Glomerular endothelial cell (primary cell): ENCODE measurements at places on chromosomes 13 and 19. TPM values are rescaled to one million over a fixed set of nuclear protein-coding genes. Genes with fewer than 3 reads are reported as not detected.

- DNase-seq, result no peak
Measured at GRCh38 chr19:14758816-14759215, 19.5 kb downstream of the ADGRE2 start.

- no peak for DNase-seq
Measured at GRCh38 chr13:89372193-89372592, 1701.0 kb downstream of the SLITRK5 start.

DNA sequence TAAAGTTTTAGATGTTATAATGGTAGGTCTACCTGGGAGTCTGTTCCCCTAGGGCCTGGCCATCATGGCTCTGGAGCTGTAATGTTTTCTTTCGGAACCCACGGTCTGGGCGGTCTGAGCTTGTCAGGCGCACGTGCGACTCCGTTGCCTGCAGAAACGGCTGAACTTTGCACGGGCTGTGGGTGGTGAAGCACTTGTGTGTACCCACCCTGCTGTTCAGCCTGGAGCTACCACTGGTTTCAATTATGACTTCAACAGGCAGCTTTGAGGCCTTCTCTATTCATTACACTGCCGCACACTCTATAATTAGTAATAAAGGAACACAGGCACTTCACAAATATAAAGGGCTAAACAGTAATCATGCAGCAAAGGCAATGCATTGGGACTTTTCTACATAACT lies 6.0 kb downstream of the PCDH8 start:
- DNase-seq, result no peak

GRCh38 chr13:91725646-91726045 lies 327.2 kb downstream of the GPC5 start:
- no peak for DNase-seq

DNA sequence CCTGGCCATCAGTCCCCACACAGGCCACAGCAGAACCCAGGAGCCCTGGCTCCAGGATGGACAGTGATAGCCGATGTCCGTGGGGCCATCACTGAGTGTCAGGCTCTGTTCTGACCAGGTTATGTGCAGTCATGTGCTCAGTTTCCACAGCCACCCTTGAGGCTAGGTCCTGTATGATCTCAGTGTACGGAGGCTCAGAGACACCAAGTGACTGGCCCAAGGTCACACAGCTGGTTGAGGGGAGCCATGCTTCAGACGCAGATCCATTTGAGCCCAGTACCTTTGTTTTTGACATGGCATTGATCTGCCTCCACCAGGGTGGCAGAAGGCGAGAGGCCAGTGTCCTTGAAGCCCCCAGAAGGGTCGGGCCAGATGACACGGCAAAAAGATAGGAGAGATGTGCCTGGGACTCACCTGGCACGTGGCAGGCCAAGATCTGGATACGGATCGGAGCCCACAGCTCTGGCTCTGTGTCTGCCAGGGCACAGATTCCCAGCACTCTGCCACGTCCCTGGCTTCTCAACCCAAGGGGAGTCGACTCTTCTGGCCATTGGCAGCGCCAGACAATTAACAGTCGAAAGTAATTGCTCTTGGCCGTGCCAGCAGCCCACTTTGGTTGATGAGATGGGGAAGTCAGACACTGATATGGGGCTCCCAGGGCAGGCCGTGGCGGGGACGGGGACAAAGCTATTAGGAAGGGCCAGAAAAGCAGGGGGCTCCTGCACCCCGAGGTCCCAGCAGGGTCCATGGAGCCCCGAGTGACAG lies 15.6 kb downstream of the EVI5L start:
- no peak for DNase-seq

DNA sequence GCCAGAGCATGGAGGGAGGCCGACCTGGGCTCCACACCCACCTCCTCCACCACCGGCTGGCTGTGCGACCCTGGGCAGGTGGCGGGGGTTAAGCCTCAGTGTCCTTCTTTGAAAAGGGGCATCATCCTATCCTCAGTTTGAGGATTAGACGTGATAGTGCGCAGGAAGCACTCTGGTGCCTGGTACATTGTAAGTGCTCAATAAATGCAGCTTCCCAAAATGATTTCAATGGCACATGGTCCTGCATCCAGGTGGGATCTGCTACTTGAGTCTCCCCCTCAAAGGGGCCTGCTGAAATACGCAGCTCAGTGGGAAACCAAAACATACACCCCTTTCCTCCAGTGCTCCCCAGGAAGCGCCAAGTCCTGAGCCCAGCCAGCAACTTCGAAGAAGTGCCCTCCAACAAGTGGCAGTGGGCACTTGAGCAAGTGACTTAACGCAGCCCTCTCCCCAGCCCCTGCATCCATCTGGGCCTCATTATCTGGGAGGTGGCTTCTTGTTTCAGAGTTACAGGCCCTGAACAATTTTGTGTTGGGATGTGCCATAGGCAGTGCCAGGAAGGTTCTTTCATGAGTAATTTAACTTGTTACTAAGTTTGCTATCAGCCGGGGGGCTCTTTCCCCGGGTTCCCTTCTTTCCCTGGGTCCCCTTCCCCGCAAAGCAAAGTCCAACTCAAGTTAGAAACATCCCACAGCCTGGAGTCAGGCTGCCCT lies 17.9 kb downstream of the ACTN4 start:
- no peak for DNase-seq

Gene SPTBN4
- total RNA-seq, result 1.4 TPM in 1 of 2 replicates, not detected in the other

Gene SPC24
- total RNA-seq, result 4.7 and 11.9 TPM in 2 replicates

Gene ZFP28
- total RNA-seq, result 5.4 and 6.3 TPM in 2 replicates
